ENCODE measurements at places on chromosomes 1 and 21. TPM values are rescaled to one million over a fixed set of nuclear protein-coding genes. Genes with fewer than 3 reads are reported as not detected.
A peak's percentile ranks its signal among the peaks of the same experiment; 100 is the strongest.

C1orf185 gene
- total RNA-seq: not detected

DNA sequence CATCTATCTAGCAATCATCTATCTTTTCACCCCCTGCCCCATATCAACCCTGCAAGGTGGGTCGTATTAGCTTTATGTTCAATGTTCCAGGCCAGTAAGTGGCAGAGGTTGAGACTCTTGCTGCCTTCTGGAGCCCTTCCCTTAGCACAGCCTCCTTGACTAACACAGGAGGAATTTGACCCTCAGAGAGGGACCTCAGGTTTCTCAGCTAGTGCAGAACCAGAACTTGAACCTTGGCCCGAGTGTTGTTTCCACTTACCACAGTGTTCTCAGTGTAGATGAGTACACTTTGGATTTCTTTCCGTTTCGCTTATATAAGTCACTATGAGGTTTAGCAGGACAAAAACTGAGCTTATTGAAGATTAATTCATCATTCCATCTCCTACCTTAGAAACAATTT is 11.1 kb upstream of the ATF3 start:
- H3K36me3 ChIP-seq: no peaks in the 10 kb centered on the region
- H3K4me1 ChIP-seq: peaks cover 9% of the 10 kb centered on the region
- H3K4me3 ChIP-seq: no peak overlapping the region
- no peak overlapping the region for H3K27ac ChIP-seq
- DNase-seq: no peak
- H3K27me3 ChIP-seq: no peaks in the 10 kb centered on the region

AMY1C gene
- total RNA-seq: 35.3 TPM

DNA sequence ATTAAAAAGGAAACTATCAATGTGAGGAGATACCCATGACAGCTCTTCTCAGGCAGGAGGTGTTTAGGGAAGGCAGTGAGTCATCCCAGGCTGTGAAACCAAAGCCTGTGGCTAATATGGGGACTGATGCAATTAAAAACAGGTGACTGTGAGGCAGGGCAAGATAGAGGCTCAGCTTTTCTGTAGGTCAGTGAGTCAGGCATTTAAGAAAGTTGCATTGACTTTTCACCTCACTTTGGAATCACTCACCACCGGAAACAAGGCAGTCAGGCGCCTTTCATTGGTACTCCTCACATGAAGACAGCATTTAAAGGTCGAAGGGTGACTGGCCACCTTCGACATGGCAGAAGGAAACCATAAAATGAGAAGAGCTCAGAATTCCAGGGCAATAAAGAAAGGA is 54.5 kb downstream of the PAPPA2 start:
- no peaks in the 10 kb centered on the region for H3K4me1 ChIP-seq
- no peak for DNase-seq
- H3K27me3 ChIP-seq: no peaks in the 10 kb centered on the region
- no peak overlapping the region for H3K4me3 ChIP-seq
- no peaks in the 10 kb centered on the region for H3K36me3 ChIP-seq
- H3K27ac ChIP-seq: no peak overlapping the region

NBPF20 gene
- total RNA-seq: 2.4 TPM

- H3K4me3 ChIP-seq: peak overlapping the region; percentile 90
- peaks cover 20% of the 10 kb centered on the region for H3K4me1 ChIP-seq
- no peaks in the 10 kb centered on the region for H3K27me3 ChIP-seq
- H3K36me3 ChIP-seq: peaks cover 4% of the 10 kb centered on the region
Observed at GRCh38 chr1:150875197-150876118, 941 bp downstream of the ARNT start.

DNA sequence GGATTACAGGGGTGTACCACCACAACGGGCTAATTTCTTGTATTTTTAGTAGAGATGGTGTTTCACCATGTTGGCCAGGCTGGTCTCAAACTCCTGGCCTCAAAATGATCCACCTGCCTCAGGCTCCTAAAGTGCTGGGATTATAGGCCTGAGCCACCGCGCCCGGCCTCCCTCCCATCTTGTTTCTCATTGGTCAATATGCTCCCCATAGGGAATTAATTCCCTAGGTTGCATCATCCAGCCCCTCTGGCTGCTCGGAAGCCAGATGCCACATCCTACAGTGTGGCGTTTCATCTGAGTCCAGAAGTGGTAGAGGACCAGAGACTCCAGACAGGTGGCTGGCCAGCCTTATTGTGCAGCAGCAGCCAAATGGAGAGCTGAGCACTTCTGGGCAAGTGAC is 11.5 kb upstream of the VASH2 start:
- H3K27ac ChIP-seq: no peak overlapping the region
- H3K4me3 ChIP-seq: no peak overlapping the region
- no peak for DNase-seq
- H3K36me3 ChIP-seq: no peaks in the 10 kb centered on the region
- H3K4me1 ChIP-seq: no peaks in the 10 kb centered on the region
- no peaks in the 10 kb centered on the region for H3K27me3 ChIP-seq

DNA sequence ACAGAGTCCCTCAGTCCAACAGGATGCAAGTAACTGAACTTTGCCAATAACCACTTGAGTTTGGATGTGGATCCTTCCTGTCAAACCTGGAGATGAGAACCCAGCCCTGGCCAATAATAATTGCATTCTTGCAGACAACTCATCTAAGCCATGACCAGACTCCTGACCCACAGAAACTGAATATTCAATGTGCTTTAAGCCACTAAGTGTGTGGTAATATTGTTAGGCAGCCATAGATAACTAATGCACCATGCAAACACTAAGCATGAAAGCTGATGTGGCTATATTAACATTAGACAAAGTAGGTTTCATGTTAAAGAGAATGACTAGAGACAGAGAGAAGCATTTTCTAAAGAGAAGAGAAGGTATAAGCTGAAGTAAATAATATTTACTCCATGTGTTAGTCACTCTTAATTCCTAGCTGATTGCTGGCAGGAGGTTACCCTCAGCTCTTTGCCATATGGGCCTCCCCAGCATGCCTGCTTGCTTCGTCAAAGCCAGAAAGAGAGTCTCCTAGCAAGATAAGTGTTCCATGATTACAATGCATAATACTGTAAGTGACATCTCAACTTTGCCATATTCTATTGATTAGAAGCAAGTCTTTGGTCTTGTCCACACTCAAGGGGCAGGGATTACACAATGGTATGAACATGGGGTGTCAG is 276.4 kb upstream of the PLXNA2 start:
- H3K4me3 ChIP-seq: no peak overlapping the region
- DNase-seq: no peak
- no peaks in the 10 kb centered on the region for H3K4me1 ChIP-seq

NCMAP gene
- total RNA-seq: 9.2 TPM

DNA sequence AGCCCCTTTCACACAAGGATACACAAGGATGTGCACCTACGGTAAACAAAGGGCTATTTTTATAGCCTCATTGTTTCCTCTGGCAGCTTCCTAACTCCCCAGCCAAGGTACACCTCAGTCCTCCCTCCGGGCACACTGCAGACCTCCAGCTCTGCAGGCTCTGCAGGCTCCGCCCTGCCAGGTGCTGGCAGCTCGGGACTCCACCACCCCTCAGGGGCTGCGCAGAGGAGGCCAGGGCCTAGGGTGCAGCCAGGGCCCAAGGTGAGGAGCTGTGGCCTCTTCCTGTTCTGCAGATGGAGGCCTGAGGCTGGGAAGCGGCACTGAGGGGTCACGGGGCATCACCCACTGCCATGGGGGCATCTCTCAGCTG is 19.8 kb upstream of the CLSTN1 start:
- H3K36me3 ChIP-seq: peaks cover 4% of the 10 kb centered on the region
- H3K27ac ChIP-seq: no peak overlapping the region
- H3K4me3 ChIP-seq: no peak overlapping the region
- H3K4me1 ChIP-seq: peaks cover 7% of the 10 kb centered on the region
- peak; percentile 46 for DNase-seq
- H3K27me3 ChIP-seq: no peaks in the 10 kb centered on the region

DNA sequence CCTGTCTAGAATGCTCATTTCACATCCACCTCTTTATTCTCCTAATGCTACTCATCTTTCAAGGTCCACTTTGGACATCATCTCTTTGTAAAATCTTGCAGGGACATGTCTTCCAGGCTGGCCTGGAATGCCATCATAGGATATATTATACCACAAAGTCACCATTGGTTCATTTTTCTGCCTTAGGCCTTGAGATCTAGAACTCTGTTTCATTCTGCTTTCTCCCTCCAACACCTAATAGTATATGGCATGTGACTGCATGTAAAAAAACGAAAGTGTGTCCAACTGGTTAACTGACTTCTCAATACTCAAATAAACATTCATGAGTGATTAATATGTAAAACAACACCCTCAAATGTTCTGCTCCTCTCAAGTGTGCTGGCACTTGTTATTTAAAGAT is 84.1 kb downstream of the RGS2 start:
- no peak overlapping the region for H3K27ac ChIP-seq
- no peaks in the 10 kb centered on the region for H3K4me1 ChIP-seq
- H3K27me3 ChIP-seq: no peaks in the 10 kb centered on the region

DNA sequence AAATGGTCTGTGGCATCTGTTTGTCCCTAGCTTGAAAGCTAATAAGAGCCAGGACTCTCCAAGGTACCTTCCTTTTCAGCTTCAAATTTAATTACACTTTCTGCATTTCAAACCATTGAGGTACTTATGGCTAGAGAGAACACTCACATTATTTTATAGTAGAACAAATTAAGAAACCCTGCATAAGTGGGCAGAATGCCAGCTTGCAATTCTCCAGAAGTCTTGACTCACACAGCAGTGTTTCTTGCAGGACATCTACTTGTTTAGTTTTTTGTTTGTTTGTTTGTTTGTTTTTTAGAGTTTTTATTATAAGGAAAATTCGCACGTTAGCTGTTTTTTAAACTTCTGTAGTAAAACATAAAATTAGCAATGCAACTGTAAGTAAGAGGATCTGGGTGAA is 397.2 kb downstream of the NEGR1 start:
- no peak overlapping the region for H3K4me3 ChIP-seq
- H3K27ac ChIP-seq: no peak overlapping the region
- no peaks in the 10 kb centered on the region for H3K36me3 ChIP-seq
- H3K4me1 ChIP-seq: no peaks in the 10 kb centered on the region
- no peak for DNase-seq

DNA sequence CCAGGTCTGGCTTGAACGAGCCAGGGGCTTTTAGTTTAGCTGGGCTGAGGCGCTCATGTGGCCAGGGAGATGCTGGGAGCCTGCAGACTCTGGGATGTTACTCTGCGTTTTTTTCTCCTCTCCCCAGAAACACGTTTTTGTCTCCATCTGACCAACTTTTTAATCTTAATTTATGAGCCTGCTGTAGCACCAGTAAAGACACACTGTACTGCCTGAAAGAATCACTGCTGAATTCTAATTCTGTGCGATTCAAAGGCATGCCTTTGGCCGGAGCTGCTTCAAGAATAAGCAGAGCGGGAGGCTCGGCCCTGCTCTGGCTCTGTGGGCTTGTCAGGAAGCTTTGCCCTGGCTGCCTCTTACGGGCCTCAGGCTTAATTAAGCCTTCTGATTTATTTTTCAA is 129.5 kb downstream of the CAMTA1 start:
- H3K27me3 ChIP-seq: peaks cover 8% of the 10 kb centered on the region
- no peaks in the 10 kb centered on the region for H3K4me1 ChIP-seq
- no peak for DNase-seq
- H3K36me3 ChIP-seq: no peaks in the 10 kb centered on the region

- H3K36me3 ChIP-seq: no peaks in the 10 kb centered on the region
- H3K27ac ChIP-seq: no peak overlapping the region
- H3K4me1 ChIP-seq: no peaks in the 10 kb centered on the region
- no peak overlapping the region for H3K4me3 ChIP-seq
- no peak for DNase-seq
- H3K27me3 ChIP-seq: no peaks in the 10 kb centered on the region
Observed at GRCh38 chr21:41302976-41303375, 13.6 kb upstream of the FAM3B start.

GRCh38 chr1:25431955-25432719 is 1.4 kb downstream of the MACO1 start:
- peaks cover 53% of the 10 kb centered on the region for H3K4me1 ChIP-seq
- DNase-seq: no peak
- no peaks in the 10 kb centered on the region for H3K27me3 ChIP-seq
- peak overlapping the region; percentile 92 for H3K4me3 ChIP-seq

DNA sequence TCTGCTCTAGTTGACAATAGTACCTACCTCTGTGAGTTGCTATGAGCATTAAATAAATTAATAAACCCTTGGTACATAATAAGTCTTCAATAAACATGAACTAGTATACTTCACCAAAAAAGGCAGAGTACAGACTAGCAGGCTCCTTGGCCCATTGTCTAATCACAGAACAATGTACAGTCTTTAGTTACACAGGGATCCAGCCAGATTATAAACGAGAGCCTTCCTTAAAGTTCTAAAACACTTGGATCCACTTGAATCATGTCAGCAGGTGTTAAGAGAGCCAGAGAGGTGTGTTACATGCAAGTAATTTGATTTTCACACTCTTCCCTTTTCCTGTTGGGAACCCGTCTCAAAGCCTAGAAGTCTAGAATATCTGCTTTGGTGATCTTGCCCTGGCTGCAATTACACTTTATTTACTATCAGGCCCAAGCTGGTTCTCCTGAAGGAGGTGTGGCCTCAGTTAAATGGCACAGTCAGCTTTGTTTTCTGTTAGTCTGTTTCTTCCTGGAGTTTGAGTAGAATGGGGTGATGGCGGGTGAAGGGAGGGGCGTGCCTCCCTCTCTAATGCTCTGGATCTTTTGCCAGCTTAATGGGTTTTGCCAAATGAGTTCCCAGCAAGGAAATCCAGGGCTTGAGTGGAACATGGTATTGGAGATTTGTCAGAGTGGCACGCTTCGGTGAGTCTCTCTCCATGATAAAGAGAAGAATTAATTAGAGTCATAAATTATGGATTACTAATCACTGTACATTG is 570.9 kb upstream of the CAMK1G start:
- no peak overlapping the region for H3K4me3 ChIP-seq
- H3K4me1 ChIP-seq: no peaks in the 10 kb centered on the region
- H3K36me3 ChIP-seq: no peaks in the 10 kb centered on the region

GRCh38 chr1:5731110-5731423 is 261.2 kb downstream of the NPHP4 start:
- H3K4me3 ChIP-seq: no peak overlapping the region
- no peaks in the 10 kb centered on the region for H3K36me3 ChIP-seq
- H3K27ac ChIP-seq: no peak overlapping the region
- DNase-seq: peak; percentile 24
- H3K4me1 ChIP-seq: no peaks in the 10 kb centered on the region

DNA sequence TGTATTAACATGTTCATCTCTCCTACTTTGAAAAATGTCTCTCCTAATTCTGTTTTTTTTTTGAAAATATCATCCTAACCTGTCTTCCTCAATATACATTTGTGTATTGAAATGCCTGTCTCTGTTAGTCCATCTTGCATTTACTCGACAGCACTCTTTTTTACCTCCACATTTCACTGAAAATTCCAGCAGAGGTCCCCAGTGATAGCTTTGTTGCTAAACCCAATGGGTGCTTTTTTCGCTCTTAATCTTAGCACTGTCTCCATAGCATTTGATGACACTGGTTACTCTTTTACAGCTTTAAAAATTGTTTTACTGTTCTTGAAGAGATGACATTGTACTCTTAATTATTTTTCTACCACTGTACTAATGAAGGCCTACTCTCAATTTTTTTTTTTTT is 10.8 kb downstream of the OSBPL9 start:
- H3K27me3 ChIP-seq: no peaks in the 10 kb centered on the region
- peaks cover 2% of the 10 kb centered on the region for H3K4me1 ChIP-seq
- DNase-seq: no peak

All from lower lobe of right lung (tissue), 2 donors.